Germinal center (tissue), 1 donor: ENCODE measurements at places on chromosomes 1 and 21.

DNA sequence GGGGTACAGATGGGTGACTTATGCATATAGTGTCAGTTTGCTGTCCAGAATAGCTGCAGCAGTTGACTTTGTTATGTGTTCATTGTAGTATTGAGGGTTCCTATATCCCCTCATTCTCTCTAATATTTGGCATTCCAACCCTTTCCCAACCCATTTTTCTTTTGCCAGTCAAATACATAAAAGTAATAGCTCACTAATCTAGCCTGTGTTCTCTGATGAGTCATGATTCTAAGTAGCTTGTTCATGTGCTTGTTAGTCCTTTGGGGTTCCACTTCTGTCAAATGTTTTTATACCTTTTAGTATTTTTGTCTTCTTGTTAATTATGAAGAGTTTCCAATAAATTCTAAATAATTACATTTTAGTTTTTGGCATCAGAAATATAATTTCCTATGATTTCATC lies 99.2 kb upstream of the MROH9 start:
- DNase-seq = no peak

DNA sequence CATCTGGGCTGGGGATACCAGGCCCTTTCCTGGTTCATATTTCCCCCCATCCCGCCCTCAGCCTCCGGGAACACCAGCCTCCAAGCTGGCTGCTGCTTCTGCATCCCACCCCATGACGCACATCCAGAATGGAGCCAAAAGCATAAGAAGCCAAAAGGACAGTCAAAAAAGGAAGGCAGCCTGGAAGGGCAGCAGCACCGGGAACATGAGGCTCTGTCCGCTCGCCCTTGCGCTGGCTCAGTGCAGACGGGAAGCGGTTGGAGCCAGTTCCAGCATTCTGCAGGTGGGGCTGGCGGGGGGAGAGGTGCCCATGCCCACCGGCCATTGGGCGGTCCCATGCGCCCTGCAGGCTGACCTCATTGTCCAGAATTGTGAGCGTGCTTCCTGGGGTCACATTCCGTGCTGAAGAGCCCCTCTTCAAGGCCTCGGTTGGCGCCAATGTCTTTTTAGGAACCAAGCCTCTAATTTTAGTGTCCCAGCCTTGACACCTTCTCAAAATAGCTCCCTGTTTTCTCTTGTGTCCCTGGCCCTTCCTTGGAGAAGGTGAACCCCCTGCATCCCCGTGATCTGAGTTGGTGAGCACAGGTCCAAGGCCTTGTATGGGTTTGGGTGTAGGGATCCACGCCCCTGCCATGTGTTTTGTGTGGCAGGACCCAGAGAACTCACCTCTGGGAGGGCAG lies 28.4 kb upstream of the NPPB start:
- no peak for DNase-seq

DNA sequence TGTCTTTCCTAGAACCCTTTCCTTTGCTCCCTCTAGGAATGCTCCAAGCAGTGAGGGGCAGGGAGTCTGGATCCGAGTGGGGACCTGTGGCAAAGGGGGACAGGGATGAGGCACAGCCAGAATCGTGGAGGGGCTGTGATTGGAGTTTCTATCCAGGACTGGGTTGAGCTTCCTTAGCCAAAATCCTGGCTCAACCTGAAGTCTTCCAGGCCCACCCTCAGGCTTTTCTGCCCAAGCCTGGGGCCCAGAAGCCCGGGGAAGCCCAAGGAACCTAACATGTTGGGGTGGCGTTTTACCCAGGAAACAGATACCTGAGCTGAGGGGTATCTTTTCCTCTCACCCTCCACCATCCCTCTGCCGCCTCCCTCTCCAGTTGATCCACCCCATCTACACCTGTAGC lies 5.4 kb downstream of the MYOG start:
- DNase-seq = no peak

DNA sequence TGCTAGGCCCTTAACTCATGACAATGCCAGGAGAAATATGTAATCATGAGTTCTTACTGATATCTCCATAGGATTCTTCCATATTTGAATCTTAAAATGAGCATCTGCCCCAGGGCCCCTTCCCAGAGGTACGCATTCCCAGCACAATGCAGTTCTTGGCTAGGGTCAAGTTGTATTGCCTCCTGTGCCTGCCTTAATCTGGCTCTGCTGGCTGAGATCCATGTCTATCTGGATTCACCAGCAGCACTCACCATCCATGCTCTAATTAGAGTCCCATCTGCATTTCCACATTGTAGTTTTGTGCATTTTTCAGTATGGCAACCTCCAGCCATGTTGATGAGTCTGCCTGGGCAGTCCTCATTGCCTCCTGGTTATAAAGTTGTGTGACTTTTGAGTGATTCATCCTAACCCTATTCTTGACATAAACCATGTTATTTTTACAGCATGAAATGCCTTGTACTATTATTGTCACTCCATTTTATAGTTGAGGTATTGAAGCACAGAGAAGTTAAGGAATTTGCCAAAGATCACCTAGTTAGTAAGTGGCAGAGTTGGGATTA lies 55.9 kb downstream of the CAMSAP2 start:
- DNase-seq = no peak

DNA sequence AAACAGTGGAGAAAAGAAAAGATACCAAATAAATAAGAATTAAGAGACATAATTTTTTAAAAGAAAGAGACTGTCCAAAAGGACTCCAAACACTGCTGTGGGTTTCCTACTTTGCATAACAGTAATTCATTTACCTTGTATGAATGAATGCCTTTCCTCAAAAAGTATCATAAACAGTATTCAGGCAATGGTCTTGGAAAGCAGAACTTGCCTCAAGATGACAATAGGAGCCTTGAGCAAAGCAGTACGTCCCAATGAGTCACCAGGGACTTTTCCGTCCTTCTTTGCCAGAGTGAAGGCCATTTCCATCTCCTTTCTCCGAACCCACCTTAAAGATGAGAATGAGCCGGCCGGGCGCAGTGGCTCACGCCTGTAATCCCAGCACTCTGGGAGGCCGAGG lies 186.4 kb downstream of the ZBTB18 start:
- DNase-seq = no peak

- DNase-seq = no peak
Measured at GRCh38 chr1:160103658-160104408, 5.4 kb upstream of the IGSF8 start.

GRCh38 chr1:97378596-97378995 lies 542.2 kb downstream of the DPYD start:
- DNase-seq = no peak

DNA sequence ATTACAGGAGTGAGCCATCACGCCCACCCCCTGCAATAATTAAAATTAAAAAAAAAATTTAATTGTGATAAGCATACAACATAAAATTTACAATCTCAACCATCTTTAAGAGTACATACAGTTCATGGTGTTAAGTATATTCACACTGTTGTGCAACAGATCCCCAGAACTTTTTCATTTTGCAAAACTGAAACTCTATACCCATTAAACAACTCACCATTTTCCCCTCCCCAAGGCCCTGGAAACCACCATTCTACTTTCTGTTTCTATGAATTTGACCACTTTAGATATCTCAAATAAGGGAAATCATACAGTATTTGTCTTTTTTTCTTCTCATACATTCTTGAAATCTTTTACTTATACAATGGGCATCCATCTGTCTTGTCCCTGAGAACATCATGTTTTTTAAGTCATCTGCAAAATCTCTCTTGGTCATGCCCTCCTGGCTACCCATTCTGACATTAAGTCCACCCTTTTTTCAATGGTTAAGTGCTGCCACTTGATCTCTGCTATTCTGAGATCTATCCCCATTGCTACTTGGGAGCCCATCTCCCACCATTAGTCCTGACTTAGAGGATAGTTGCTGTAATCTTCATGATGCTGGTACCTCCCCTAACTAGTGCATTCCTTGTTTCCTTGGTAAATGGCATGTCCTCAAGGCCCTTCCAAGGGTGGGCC lies 39.4 kb upstream of the ZFYVE9 start:
- no peak for DNase-seq
